Sigmoid colon (tissue), 7 donors: ENCODE measurements at places on chromosomes 6 and 20.

GRCh38 chr6:52207066-52207465 lies 20.9 kb downstream of the IL17A start:
- DNase-seq = no peak

DNA sequence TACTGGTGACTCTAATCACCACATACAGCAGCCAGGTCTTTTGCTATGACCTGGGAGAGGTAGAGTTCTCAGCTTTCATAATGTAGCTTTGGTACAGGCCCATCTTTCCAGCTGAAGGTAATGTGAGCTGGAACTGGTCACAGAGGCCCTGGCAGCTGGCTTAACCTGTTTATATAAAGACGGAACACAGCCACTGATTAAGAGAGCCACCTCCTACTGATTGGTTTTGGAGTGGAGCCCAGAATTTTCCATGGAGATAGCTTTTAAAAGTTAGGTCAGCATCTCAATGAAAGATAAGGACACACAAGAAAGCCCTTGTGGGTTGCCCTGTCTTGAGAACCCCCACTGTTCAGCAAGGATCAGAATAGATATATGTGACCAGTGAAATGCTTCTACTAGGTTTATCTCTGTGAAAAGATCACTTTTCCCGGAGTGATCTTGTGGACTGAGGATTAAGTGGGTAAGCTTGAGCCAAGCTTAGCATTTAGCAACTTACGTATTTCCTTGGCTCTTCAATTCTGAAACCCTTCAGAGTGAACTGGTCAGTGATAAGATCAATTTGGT lies 213.7 kb upstream of the CITED2 start:
- no peak for DNase-seq

- no peak for DNase-seq
Observed at GRCh38 chr6:151501511-151502136, 7.8 kb downstream of the CCDC170 start.

- peak; percentile 59 for DNase-seq
Observed at GRCh38 chr20:45892049-45892825, 1.1 kb downstream of the CTSA start.

DNA sequence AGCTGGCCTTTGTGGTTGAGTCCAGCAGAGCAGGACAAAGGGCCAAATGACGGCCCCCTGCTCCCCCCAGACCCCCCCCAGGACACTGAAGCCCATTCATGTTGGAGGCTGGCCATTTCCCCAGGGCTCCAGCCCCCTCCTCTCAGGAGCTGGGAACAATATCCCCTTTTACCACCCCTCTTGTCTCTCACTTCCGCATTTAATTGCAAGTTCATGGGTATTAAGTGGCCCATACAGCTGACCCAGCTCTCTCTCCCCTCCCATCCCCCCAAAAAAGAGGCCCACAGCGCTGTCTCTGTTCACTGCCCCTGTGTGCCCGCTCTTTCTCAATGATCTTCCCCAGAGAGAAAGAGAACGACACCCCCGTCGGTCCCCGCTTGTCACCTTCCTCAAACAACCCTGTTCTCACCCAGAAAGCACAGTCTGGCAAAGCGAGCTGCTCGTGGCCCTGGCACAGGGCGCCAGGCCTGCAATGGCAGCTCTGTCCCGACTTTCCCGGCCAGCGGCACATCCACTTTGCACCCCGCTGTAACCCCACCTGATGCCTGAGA lies 30.4 kb downstream of the PREX1 start:
- DNase-seq = peak; percentile 74

- no peak for DNase-seq
Observed at GRCh38 chr6:41929924-41930323, 8.6 kb downstream of the BYSL start.

GRCh38 chr6:150549674-150550101 lies 50.0 kb upstream of the PLEKHG1 start:
- no peak for DNase-seq

- DNase-seq = no peak
Observed at GRCh38 chr6:435441-436307, 44.1 kb downstream of the IRF4 start.

DNA sequence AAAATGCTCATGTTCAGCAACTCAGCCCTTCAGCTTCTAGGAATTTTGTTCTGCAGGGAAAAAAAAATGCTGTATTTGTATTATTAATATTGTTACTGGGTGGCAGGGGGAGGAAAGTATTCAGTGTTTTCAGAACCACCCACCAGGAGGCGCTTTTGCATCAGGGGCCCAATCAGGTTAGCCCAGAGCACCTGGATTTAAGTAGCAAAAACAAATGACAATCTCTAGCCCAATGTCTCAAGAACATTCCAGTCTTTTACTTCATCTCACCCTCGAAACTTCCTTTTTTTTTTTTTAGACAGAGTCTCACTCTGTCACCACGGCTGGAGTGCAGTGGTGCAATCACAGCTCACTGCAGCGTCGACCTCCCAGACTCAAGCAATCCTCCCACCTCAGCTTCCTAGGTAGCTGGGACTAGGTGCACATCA lies 635 bp upstream of the C20orf203 start:
- DNase-seq = no peak

DNA sequence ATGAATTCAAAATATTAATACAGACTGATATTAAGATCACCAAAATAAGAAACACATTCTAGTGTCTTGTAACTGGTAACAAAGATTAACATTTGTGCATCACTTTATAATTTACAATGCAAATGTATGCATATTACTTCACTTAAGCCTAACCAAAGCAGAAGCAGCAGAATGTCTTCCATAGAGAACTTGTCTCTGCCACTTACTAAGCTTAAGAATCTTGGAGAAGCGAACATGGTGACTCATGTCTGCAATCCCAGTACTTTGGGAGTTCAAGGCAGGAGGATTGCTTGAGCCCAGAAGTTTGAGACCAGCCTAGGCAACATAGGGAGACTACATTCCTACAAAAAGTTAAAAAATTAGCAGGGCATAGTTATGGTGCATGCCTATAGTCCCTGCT lies 18.8 kb downstream of the AK9 start:
- DNase-seq = no peak

DNA sequence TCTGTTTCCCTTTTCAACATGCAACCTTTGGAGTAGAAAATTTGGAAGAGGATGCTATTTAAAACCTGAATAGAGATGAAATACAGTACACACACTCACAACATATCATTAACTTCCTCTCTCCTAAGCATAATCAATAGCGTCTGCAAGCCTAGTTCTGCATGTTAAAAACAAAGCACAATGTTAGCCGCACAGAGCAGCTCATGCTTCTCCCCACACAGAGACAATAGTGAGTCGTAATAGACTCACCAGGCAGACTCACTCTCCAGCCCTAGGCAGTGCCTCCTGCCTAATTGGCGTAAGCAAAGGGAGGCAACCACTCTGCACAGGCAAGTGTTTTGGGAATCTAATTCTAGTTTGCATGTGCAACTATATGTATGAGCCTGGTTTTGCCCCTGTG lies 45.8 kb upstream of the ARID1B start:
- DNase-seq = no peak

DNA sequence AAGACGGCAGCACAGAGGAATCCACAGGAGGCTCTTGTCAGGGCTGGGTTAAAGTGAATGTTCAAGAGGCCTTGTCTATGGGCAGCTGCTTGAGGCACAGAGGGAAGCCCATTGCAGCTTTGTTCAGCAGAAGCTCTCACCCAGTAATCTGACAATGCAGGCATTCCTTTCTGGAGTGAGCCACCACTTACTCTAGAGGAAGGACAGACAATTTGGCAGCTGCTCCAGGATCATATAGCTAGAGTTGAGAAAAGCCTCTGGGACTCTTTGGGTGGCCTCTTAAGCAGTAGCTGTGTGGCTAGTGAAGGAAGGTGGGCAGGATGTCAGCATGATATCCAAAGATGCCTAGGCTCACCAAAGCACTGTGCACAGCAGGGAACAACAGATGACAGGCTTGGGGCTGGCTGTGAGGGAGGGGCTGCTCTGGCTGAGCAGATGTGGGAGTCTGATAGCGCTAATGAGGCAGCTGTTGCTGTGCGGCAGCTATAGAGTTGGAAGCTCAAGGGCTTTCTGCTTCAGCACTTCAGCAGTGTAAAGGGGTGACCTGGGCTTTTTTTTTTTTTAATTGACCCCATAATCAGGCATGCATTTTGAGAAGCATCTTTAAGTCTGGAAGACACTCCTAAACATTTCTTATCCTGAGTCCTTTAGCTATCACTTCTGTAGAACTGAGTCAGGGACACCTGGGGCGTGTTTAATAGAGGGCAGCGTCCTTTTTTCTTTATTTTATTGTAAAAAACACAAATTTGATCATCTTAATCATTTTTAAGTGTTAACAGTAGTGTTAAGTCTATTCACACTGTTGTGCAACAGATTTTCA lies 27.2 kb downstream of the CMTR1 start:
- no peak for DNase-seq

DNA sequence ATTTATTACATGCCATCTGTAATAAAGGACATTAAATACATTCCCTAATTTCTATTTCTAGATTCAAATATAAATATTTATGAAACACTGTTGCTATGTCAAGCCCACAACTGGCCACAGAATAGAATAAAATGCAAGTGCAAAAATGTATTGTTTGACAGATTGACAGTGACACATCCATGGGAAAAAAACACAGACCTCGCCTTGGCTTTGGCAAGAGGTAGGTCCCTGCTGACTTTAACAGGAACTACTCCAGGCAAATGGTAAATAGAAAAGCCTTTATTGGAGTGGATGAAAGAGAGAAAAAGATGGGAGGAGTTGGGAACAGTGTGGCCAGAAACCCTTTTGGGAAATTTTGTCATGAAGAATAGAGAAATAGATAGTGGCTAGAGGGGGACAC lies 622.9 kb downstream of the UTRN start:
- DNase-seq = no peak

DNA sequence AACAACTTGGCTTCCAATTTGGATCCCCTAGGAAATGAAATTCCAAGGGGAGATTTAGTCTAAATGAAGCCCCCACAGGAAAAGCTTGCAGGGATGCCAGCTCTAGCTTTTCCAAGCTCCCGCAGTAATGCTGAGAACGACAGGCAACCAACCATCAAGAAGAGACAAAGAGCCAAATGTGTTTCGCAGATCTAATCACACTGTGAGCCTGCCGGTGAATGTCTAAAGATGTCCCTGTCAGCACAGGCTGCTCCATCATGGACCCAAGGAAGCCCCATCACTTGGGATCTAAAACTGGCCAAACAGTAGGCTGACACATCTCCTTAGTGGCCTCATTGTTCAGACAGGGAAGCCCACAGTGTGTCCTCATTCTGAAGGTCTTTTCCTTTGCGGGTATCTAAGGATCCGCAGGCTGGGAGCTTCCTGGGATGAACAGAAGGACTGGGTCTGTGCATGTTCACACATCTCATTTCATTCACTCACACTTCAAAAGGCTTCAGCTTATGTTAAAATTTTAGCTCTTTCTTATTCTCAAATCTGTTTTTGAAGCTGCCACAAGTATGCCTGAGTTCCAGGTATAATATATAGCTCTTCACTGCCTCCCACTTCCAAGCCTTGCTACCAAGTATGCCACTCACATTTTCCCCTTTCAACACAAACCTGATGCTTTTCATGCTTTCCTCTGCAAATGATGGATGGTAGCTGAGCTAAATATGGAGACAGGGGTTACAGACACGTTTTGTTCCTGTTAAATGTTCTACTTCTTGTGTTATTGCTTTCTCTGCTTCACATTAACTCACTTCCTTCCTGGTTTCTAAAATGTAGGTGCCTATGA lies 229.8 kb downstream of the HIVEP2 start:
- no peak for DNase-seq

- no peak for DNase-seq
Observed at GRCh38 chr20:63178889-63179686, 36.8 kb downstream of the YTHDF1 start.

GRCh38 chr20:57996465-57996864 lies 232.0 kb downstream of the ANKRD60 start:
- no peak for DNase-seq

- DNase-seq = no peak
Observed at GRCh38 chr20:3404402-3404801, 3.1 kb downstream of the DNAAF9 start.

- DNase-seq = peak; percentile 92
Observed at GRCh38 chr6:3913077-3913957, 64.1 kb downstream of the FAM50B start.

- DNase-seq = no peak
Observed at GRCh38 chr6:101393829-101394251, 332 bp downstream of the GRIK2 start.
